Upper lobe of left lung (tissue), 6 donors: ENCODE measurements at places on chromosomes 1 and 21. TPM values are rescaled to one million over a fixed set of nuclear protein-coding genes. Genes with fewer than 3 reads are reported as not detected.

Gene TCEA3
- 63.1 TPM for total RNA-seq

Gene DDAH1
- total RNA-seq: 24.1 TPM

- no peak for DNase-seq
These were observed 33.9 kb upstream of the ASPM start for GRCh38 chr1:197180252-197180878.

DNA sequence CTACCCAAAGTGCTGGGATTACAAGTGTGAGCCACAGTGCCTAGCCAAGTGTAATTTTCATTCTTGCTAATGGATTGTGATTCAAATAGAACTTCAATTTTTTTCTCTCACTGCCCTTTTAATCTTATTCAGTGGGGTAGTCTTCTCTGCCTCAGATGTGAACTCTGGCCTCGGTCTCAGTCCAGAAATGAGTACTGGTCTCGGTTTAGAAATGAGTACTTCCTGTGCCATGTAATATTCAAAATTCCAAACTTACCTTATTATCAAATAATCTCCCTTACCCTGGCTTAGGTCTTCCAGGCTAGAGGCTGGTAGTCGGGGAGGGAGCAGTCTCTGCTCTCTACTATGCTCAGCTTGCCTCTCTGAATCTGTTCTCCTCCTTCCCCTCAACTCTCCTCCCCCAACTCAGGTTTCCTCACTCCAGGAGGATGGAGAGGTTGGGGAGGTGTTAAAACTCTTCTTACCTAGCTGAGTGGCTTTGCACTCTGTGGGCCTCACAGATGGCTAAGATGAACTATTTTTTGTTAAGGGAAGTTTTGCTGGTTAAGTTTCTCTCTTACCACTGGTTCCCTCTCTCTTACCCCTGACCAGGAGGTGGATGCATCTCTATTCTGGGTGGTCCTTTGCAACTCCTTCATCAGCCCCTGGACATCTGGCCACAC is 4.8 kb upstream of the SLAMF9 start:
- no peak for DNase-seq

DNA sequence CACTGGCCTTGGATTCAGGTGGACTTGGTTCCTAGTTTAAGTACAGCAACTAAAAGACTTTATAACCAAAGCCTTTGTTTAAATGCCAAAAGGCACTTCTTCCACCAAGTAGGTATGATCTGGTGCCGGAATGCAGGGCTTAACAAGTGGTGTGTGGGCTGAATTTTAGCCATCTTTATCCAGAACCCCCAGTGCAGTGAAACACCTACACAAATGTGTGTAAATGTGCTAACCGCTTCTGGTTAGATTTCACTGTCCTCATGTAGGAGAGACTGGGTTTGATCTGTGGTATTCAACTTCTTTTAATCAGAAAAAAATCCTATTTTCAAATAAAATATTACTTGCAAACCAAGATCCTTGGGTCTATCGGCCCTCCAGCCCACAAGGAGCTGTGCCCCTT is 10.3 kb downstream of the SLAMF1 start:
- no peak for DNase-seq

GRCh38 chr1:67970088-67970487 is 80.3 kb downstream of the DIRAS3 start:
- DNase-seq: no peak

Gene VANGL2
- total RNA-seq: 3.3 TPM

- DNase-seq: peak; percentile 68
These were observed 22.7 kb upstream of the EYA3 start for GRCh38 chr1:28111157-28111556.

Gene PIP5K1A
- 72.5 TPM for total RNA-seq
